ENCODE measurements at places on chromosomes 3 and 15.

DNA sequence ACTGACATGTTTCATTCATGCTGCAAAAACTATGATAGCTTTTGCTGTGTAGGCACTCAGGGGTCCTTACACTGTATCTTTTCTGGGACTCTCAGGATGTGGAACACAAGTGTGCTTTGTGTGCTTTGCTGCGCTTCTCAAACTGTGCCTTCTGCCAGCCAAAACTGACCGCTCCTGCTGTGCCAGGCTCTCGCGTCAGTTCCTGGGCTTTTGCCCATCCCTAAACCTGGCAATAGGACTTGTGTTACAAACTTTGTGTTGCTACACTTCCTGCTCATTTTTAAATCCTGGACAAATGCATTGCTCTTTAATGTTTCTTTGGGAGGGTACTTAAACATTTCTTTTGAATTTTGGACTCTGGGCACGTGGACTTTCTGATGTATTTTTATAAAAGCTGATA is 60.3 kb downstream of the DIPK2A start:
- DNase-seq, result no peak

GRCh38 chr3:120497336-120497735 is 46.5 kb upstream of the FSTL1 start:
- no peak for DNase-seq

GRCh38 chr15:94154255-94154654 is 77.1 kb upstream of the MCTP2 start:
- no peak for DNase-seq

DNA sequence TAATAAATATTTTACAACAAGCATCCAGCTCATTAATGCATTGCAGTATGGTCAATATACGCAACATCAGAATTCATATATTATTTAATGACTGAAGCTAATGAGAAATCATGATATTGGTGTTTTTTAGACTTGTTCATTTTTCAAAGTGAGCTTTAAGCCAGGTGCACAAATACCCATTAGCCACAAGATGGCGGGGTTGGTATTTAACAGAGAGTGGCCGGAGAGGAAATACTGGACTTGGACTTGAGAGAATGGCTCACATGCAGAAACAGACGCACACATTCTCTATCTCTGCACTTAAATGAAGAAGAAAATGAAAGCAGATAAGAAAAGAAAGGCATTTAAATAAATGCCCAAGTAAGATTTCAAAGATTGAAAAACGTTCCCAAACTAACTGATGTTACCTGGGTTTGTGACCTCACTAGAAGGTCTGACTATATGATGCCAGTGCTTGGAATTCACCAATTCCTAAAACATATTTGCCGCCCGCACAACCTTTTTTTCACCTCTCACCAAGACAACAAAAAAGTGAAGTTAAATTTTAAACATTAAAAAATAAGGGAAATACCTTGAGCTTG is 21.2 kb upstream of the CRBN start:
- DNase-seq, result no peak

DNA sequence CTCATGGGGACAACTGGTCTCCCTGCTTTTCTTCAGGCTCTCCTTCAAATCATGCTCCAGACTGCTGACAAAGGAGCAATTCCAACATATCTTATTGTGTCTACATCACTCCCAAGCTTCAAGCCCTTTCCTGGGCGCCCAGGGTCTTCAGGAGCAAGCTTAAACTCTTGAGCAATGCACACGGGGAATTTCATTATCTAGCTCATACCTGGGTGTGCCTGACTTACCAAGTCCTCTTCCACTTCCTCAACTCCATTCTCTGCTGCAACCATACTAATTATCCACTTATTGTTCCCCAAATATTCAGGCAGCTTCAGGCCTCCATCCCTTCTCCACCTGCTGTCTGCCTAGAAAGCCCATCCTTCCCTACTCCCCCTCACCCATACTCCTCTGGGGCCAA is 50.6 kb downstream of the B3GNT5 start:
- DNase-seq, result no peak

GRCh38 chr3:135456108-135456790 is 509.3 kb upstream of the PPP2R3A start:
- DNase-seq, result no peak

Measured in cortex of kidney (tissue), 1 donor.